Mesendoderm (in vitro differentiated cells): ENCODE measurements at places on chromosomes 11 and 22.

GRCh38 chr11:113664981-113665710 lies 41.0 kb downstream of the TMPRSS5 start:
- DNase-seq = no peak

DNA sequence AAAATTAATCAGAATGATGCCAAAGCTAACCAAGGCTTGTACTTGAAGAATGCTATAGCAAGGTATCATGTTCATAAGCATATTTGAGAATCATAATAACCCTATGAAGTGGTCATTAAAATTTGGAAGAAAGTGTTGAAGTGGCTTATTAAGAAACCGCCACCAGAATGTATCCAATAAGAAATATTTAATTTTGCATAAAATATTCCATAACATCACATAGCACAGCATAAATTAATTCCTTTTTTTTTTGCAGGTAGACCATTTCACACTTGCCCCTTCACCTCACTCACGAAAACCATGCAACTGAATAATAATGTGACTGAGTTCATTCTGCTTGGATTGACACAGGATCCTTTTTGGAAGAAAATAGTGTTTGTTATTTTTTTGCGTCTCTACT lies at the start of gene OR4C16:
OR4C16 (plus strand) TSS at position 301 of the 400 bp plus-strand sequence; CDS start at position 301, 0 bp downstream.
- no peak for DNase-seq

DNA sequence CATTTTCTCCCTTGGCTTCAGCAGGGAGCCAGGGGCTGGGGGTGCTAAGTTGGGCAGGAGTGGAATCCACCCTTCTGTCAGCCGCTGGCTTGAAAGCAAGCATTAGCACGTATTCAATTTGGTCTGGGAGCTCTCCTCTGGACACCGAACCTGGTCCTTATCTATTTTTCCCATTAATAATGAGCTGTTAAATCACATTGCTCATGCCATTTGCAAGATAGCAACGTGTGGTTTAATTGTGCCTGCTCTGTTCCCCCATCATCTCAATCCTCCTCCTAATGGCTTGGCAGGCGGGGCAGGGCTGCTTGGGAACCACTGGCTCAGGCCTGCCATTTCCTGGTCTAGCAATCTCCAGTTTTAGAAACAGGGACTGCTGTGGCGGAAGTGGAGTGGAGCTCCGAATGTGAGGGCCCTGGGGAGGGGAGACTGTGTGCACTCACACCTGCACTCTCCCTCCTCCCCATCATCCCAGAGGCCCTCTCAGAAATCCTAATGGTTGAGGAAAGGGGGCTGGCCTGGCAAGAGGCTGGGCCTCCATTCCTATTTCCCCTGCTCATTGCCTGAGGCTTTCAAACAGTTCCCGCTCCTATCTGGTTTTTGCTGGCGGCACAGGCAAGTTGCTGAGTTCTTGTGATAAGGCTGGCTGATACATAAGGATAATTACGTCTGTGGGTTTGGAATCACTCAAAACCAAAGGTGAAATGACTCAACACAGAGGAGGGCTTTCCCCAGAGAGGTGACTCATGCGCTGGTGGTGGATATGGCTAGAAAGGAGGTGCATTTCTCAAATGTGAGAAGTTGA lies 201.2 kb upstream of the E2F8 start:
- peak; percentile 70 for DNase-seq

DNA sequence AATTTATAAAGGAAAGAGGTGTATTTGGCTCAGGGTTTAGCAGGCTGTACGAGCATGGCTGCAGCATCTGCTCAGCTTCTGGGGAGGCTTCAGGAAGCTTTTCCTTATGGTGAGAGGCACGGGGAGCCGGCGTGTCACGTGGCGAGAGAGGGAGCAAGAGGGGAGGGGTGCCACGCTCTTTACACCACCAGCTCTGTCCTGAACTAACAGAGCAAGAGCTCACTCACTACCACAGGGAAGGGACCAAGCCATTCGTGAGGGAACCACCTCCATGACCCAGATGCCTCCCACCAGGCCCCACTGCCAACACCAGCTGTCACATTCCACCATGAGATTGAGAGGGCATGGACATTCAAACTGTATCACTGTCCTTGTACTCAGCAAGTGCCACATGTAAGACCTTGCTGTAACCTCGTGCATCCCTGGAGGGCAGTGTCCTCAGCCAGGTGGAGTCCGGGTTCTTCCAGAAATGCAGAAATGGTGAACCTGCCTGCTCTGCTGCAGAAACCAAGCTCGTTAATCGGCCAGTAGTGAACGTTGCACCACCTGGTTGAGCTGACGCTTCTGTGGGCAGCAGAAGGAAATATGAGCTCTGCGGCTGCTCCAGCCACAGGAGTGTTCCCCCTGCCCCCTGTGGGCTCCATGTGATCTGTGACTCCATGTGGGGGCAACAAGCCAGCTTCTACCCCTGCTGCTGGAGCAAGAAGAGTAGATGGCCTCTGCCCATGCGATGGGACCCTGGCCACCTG lies 368.6 kb downstream of the TBC1D22A start:
- DNase-seq = no peak

DNA sequence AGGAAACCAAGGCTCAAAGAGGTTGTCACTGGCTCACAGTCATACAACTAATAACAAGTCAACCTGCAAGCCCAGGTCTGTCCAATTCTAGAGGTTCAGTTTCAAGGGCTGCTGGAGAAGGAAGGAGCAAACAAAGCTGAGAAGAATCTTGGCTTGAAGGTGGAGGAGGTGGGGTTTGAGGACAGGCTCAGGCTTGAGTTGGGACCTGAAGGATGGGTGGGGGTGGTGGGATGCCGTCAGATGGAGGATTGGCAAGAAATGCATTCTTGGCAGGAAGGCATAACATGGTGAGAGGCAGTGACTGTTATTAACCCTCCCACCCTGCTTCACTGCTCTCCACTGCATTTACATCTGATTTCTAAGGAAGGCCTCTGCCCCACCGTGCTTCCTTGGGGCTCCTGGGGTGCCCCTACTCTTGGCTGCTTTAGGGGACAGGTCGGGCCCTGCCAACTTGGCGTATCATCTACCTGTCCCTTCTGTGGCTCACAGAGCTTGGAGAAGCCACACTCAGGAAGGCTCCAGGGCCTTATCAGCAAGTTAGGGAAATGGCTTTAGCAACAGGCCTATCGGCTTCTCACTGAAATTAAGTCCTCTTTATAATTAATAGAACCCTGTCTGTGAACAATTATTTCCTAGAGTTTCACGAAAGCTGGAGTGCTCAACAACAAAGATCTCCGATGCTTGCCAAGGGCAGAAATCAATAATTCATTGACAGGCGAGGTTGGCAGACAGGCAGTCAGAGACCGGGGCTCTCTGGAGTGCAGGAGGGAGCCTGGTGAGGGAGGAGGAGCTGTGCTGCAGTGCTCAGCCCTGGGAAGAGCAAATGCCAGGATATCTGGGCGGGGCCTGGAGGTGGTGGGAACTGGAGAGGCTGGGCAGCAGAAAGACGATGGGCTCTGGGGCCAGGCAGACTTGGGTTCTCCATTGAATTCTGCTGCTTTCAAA lies 84.9 kb upstream of the NARS2 start:
- DNase-seq = no peak

GRCh38 chr11:77062924-77063323 lies 3.8 kb upstream of the CAPN5 start:
- DNase-seq = no peak

- no peak for DNase-seq
These were observed 64.7 kb downstream of the KCNQ1 start for GRCh38 chr11:2509481-2510001.

DNA sequence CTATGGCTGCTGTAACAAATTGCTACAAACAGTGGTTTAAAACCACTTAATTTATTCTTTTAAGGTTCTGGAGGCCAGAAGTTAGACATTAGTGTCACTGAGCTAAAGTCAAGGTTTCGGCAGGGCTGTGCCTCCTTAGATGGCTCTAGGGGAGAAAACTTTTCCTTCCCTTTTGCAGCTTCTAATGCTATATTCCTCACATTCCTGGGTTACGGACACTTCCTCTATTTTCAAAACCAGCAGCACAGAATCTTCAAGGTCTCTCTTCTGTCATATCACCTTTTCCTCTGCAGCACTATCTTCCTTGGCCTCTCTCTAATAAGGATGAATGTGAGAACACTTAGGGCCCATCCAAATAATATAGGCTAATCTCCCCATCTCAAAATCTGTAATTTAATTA lies 87.0 kb downstream of the C11orf87 start:
- DNase-seq = no peak

GRCh38 chr11:64339754-64340408 lies at the start of gene CCDC88B:
Gene CCDC88B, plus strand, starts transcription at chr11:64340204. Its CDS starts 63 bp downstream, at chr11:64340267.
- DNase-seq = no peak

DNA sequence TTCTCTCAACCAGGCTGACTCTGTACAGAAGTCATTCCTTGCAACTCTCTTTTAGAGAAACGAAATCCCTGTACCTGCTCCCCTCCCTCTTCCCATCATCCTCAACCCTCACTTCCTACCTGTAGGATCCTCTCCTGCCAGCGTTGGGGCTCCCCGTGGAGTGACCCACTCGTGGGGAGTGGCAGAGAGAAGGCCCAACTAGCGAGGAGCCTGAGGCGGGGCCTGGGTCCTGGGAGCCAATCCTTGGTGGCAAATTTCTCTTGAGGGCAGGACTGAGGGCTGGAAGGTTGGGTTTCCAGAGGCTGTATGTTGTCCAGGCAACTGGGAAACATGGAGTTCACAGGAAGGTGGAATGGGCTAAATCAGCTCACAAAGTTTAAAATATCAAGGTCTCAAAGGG lies 10.4 kb downstream of the NHERF4 start:
- DNase-seq = peak; percentile 95

DNA sequence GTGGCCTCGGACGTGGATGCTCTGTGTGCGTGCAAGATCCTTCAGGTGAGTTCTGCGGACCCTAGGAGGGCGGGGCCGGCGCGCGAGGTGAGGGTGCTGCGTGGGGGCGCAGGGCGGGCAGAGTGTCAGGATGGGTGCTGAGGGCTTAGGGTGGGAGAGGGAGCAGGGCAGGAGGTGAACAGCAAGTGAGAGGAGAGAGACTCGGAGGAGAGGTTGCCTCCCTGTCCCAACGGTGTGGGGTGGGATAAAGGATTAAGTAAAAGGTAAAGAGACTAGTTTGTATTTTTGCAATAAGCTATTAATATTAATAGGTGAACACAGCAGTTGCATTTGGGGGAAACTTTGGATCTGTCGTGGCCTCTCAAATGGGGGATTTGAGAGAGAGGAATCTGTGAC lies 451 bp downstream of the CDC45 start:
- no peak for DNase-seq

- no peak for DNase-seq
These were observed 10.7 kb downstream of the TUB start for GRCh38 chr11:8091721-8092120.

GRCh38 chr22:48821727-48822126 lies 1005.9 kb downstream of the BRD1 start:
- no peak for DNase-seq

GRCh38 chr11:105867742-105868141 lies 154.3 kb downstream of the MSANTD4 start:
- no peak for DNase-seq

DNA sequence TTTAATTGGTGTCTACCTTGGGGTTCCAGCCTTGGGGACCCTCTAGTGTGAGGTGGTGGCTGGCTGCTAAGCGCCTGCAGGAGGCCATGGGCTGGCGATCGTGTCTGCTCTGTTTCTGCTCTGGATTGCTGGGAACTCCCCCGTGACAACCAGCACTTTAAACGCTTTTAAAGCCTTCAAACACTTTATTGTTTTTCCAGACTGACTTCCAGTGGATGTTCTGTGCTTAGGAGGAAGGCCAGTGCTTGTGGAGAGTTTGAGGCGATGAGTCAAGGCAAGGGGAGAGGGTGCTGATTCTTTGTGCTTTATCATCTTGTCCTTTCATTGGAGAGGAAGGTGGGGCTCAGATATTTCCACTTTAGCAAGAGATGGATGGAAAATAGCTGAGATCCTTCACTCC lies 81.6 kb downstream of the FLI1 start:
- no peak for DNase-seq

DNA sequence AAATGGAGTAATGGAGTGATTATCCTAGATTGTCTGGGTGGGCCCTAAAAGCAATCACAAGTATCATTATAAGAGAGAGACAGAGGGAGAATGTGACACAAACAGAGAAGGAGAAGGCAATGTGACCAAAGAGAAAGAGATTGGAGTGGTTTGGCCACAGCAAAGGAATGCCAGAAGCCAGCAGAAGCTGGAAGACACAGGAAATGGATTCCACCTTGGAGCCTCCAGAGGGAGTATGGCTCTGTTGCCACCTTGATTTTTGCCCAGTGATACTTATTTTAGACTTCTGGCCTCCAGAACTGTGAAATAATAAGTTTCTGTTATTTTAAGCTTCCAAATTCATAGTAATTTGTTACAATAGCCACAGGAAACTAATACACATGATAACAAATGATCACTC lies 36.8 kb upstream of the OR5P2 start:
- DNase-seq = peak; percentile 59

- no peak for DNase-seq
These were observed 3.3 kb downstream of the SCARF2 start for GRCh38 chr22:20434264-20434751.
